Heart right ventricle (tissue), 16 donors: ENCODE measurements at places on chromosomes 6 and 20. TPM values are rescaled to one million over a fixed set of nuclear protein-coding genes. Genes with fewer than 3 reads are reported as not detected.

Gene IFNGR1
- total RNA-seq: 56.2 TPM

DNA sequence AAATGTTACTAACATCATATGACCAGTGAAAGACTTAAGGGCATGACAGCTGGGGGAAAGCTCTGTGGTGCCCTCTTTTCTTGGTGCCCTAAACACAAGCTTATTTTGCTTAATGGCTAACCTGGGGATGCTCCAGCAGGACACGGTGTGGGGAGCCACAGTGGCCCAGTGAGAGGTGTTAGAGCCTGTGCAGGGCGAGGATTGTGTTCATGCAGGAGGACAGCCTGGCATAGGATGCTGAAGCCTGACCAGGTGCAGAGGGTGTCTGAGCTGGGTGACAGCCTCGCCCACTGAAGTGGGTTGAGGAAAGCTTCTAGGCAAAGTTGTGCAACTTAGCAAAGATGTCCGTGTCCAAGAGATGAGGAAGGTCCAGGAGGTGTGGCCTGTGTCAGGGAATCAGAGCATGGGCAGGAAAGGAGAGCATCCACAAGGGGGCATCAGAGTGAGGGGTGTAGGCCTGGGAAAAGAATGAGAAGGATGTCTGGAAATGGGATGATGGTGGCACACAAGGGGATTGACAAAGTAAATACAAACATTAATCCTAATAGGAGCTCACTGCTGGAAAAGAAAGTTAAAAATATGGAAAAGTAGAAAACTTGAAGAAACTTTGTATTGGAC, 33.9 kb downstream of the SLC17A4 start:
- peak; percentile 40 for DNase-seq
- H3K4me3 ChIP-seq: no peak overlapping the region
- no peaks in the 10 kb centered on the region for H3K4me1 ChIP-seq
- H3K36me3 ChIP-seq: no peaks in the 10 kb centered on the region
- no peak overlapping the region for H3K27ac ChIP-seq

DNA sequence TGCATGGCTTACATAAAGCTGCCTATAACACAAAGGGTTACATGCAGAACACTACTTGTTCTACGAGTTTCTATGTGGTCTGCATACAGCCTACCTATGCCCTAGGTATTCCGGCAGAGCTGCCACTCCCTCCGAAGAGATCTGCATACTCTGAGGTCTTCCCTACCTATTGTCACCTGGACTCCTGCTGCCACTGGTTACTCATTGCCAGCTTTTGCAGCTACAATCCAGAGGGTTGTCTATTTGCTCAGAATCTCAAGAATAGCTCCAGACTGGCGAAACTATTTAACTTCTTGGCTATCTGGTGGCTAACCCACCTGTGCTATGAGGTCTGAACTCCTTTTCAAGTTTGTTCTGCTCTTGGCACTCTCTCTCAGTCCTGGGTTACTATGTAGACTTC, 323.3 kb downstream of the BMP2 start:
- DNase-seq: no peak
- no peaks in the 10 kb centered on the region for H3K36me3 ChIP-seq
- no peaks in the 10 kb centered on the region for H3K27me3 ChIP-seq
- no peak overlapping the region for H3K27ac ChIP-seq
- no peaks in the 10 kb centered on the region for H3K4me1 ChIP-seq

GRCh38 chr6:13454286-13455221, 32.8 kb downstream of the GFOD1 start:
- peak overlapping the region; percentile 68 for H3K27ac ChIP-seq
- peaks cover 16% of the 10 kb centered on the region for H3K36me3 ChIP-seq
- DNase-seq: no peak
- no peaks in the 10 kb centered on the region for H3K27me3 ChIP-seq
- no peak overlapping the region for H3K4me3 ChIP-seq
